Muscle of leg (tissue), 16 donors: ENCODE measurements at places on chromosomes 5 and 9. TPM values are rescaled to one million over a fixed set of nuclear protein-coding genes. Genes with fewer than 3 reads are reported as not detected.

DNA sequence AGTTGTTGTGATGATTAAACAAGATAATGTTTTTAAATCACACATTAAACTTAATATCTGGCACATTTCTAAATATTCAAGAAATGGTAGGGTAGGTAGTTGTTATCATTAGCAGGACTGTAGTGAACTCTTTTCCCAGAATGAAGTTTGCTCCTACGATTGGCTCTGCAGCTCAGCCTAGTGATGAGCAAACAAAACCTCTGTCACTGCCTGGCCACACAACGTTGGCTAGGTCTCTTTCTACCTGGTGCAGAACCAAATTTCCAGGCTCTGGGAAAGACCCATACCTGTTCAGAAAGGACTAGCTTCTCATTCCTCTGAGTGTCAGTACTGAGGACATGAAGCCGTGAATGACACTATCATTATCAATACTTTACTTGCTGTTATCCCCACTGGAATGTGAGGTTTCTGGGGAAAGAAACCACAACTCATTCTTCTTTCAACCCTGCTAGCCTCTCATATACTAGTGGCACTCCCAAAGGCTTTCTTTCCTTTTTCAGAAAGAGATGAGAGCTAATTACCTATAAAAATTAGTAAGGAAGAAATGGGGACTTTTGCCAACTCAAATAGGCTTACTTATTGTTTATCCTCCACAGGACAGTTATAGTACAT, 219.3 kb upstream of the TRIM32 start:
- DNase-seq = no peak

The ZDHHC11 gene
- 2.8 TPM for total RNA-seq

The GCNT4 gene
- total RNA-seq = 0.04 TPM

DNA sequence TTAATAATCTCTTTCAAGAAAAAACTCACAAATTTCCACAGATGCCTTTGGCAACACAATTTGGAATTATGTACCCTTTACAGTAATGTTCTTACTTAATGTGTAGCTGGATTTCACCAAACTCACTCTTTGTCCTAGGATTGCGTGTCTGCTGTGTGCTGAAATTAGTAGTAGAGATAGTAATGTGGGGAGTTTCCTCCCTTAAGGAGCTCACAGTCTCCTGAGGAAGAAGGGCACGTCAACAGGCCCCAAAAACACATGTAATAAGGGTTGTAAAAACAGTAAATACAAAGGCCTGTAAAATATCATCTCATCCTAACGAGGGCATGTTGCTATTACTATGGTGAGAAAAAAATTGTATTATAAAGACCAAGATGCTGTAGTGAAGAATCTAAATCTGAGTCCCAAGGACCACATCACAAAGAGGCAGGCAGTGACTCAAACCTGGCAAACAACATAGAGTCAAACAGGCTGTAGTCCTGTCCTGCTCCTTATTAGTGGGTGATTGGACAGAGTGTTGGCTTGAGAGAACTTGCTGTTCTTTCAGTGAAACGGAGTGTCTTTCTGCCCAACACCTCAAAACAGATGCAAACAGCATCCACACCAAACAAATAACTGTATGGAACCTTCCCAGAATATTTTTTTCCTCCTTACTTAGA, 83.2 kb upstream of the PAPPA start:
- DNase-seq = no peak

The PCDHA4 gene
- total RNA-seq = 0.22 TPM

The OR1J2 gene
- not detected for total RNA-seq

GRCh38 chr9:136858844-136859757, 7.0 kb downstream of the MAMDC4 start:
- peak; percentile 54 for DNase-seq

The FGF1 gene
- total RNA-seq = 5.5 TPM

The UIMC1 gene
- 28.7 TPM for total RNA-seq

The SLC25A48 gene
- total RNA-seq = 0.18 TPM

DNA sequence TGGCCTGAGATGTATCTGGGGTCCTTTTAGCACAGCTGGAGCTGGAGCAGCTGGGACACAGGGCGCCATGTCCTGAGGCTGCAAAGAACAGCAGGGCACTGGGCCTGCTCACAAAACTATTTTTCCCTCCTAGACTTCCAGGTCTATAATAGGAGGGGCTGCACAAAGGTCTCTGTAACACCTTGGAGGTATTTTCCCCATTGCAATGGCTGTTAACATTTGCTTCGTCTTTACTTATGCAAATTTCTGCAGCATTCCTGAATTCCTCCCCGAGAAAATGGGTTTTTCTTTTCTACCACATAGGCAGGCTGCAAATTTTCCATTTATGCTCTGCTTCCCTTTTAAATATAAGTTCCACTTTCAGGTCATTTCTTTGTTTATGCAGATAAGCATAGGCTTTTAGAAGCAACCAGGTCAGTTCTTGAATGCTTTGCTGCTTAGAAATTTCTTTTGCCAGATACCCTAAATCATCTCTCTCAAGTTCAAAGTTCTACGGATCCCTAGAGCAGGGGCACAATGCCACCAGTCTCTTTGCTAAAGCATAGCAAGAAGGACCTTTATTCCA, 130.8 kb downstream of the PCSK1 start:
- DNase-seq = no peak

GRCh38 chr9:132537352-132537751, 45.1 kb upstream of the BARHL1 start:
- DNase-seq = no peak

DNA sequence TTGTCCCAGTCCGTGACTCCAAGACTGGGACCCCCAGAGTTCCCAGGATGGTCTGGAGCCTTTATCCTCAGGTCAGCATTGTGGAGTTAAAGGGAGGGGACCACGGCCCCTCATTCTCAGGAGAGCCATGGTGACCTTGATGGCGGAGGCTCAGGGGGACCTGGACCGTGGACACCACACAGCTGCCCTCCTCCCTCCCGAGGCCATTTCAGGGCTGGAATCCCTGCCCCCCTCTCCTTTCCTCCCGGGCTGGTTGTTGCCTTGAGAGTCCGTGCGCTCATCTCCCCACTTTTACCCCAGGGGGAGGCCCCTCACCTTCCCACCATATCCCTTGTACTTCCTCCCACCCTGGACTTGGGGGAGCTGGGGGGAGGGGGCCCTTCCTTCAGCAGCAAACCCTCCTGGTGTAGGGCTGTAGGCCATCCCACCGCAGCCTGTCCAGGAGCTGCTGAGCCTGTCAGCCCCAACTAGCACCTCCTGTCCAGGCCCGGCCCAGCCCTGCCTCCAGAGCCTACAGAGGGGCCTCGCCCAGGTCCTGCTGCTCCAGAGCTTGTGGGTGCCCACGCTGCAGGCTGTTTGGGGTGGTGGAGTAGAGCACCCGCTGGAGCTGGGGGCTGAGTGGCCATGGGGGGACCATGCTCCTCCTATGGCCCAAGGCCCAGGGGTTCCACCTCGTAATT, 14.3 kb upstream of the AJM1 start:
- DNase-seq = no peak

DNA sequence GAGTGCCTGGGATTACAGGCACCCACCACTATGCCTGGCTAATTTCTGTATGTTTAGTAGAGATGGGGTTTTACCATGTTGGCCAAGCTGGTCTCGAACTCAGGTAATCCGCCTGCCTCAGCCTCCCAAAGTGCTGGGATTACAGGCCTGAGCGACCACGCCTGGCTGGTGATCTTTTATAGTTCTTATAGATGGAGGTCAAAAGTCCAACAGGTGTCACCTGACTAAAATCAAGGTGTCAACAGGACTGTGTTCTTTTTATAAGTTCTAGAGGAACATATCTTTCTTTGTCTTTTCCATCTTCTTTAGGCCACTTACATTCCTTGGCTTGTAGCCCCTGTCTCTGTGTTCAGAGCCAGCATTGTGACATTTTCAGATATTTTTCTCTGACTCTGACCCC, 155.5 kb upstream of the SLC12A2 start:
- DNase-seq = no peak

GRCh38 chr5:95075111-95075510, 209.8 kb downstream of the MCTP1 start:
- DNase-seq = no peak

GRCh38 chr5:34555699-34556508, 100.2 kb upstream of the RAI14 start:
- no peak for DNase-seq

The ANKDD1B gene
- 0.98 TPM for total RNA-seq

DNA sequence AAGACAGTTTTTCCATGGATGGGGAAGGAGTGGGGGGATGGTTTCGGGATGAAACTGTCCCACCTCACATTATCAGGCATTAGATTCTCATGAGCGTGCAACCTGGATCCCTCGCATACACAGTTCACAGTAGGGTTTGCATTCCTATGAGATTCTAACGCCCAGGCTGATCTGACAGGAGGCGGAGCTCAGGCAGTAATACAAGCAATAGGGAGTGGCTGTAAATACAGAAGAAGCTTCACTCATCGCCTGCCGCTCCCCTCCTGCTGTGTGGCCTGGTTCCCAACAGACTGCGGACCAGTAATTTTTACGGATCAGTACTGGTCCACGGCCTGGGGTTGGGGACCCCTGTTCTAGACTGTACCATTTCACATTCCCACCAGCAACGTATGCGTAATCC, 68.3 kb upstream of the OTULINL start:
- DNase-seq = no peak

- DNase-seq = no peak
Observed at GRCh38 chr9:28688172-28688571, 1114.9 kb upstream of the C9orf72 start.

DNA sequence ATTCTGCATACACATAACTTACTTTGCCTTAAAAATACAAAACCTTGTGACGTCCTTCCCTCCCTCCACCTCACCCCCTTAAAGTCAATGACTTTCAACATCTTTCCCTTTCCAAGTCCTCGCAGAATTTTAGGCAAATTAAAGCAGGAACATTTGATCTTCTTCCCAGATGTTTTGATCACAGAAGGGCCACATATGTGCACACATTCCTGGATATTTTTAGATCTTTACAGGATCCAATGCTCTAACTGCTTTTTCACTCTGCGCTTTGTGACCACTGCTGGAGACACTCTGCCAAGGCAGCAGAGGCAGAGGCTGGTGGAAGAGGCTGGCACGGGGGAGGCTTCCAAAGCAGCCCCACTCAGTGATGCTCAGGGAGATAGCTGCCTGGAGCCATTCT, 130.7 kb downstream of the SEC61B start:
- peak; percentile 73 for DNase-seq

The ZNF474 gene
- 0.66 TPM for total RNA-seq

DNA sequence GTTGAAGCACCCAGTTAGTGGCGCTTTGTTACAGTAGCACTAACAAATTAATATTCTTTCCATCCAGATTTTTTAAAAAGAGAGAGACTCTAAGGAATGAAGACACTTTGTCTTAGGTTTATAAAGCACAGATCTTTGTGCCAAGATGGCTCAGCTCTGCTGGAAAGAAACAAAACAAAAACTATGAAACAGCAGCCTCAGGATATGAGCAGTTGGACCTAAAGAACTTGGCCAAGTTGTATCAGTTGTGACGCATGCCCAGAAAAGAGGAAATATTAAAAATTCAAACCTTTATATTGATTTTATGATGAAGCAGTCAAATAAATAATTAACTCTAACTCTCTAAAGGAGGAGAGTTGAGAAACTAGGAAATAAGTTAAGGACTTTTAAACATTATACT, 427.2 kb downstream of the SPOCK1 start:
- peak; percentile 66 for DNase-seq

- no peak for DNase-seq
Observed at GRCh38 chr5:68531970-68532369, 316.4 kb downstream of the PIK3R1 start.

The FKTN gene
- total RNA-seq = 18.1 TPM

- no peak for DNase-seq
Observed at GRCh38 chr9:31700252-31701045, 684.0 kb upstream of the ACO1 start.

- peak; percentile 56 for DNase-seq
Observed at GRCh38 chr5:68070591-68071281, 144.8 kb upstream of the PIK3R1 start.

The FOXI1 gene
- total RNA-seq = not detected

DNA sequence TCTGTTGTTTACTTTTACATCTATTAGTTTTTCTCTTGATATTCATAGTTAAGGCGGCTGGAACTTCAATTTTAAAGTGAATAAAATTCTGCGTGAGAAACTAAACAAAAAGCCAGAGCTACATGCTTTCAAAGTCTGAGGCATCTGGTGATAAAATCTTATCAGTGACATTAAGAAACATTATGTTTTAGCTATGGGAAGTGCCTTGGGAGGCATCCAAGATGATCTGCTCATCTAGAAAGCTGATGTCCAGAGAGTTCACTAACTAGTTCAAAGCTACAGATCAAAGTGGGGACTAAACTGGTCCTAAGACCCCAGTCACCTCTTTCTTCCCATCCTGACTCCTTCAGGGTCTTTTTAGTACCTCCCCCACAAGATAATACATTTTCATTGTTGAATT, 37.2 kb downstream of the MRPS27 start:
- peak; percentile 40 for DNase-seq

The GRIN3A gene
- 0.80 TPM for total RNA-seq

DNA sequence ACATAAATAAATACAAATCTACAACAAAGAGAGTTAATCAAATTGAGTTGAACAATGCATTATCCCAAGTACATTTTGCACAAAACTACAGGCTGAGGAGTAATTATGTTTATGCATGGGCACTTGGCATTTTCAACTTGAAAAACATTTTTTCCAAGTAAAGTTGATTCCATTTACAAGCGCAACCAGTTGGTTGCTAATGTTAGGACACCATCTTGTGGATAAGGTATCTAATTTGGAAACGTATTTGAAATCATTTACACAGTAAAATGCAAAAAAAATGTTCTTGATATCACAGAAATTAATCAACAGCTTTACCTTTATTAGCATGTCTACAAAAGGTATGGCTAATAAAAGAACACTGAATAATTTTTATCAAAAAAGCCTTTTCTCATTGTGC, 18.8 kb downstream of the FTMT start:
- peak; percentile 39 for DNase-seq
